ENCODE measurements at places on chromosomes 16 and 17. TPM values are rescaled to one million over a fixed set of nuclear protein-coding genes. Genes with fewer than 3 reads are reported as not detected.

DNA sequence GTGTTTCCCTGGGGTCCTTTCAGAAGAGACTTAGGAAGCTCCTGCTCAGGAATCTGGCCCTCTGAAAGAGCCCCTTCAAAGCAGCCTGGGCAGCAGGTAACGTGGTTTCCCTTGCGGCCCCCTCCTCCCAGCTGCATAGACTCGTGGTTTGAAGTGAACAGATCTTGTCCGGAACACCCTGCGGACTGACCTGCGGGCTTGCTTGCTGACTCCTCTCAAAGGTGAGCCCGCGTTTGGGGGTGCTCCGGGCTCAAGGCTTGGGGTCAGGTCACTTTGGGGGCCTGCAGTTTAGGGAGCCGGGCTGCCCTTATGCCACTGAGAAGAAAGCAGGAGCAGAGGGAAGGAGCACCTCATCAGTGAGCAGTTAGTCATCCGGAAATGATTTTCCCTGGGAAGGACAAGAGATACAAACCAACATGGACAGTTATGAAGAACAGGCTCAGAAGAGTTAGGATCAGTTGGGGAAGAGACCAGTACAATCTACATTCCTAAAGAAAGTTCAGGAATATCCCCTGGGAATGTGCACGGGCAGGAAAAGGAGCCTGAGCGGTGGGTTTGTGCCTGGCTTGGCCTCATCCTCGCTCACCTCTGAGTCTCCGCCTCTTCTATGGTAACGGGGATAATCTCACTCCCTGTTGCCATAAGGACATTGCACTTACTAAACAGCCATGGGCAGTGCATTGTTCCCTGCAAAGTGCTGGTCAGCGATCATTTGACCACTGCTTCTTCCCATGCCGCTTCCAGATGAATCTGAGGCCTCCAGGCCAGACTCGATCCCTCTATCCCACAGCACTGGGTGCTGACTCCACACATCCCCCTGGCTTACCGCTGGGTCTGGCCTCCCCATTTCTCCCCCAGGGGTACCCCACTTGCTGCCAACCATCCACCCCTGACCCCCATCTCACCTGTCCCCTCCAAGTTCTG is 10.0 kb downstream of the LDHD start:
- DNase-seq: no peak

GIT1 gene
- total RNA-seq: 12.2 TPM

DNA sequence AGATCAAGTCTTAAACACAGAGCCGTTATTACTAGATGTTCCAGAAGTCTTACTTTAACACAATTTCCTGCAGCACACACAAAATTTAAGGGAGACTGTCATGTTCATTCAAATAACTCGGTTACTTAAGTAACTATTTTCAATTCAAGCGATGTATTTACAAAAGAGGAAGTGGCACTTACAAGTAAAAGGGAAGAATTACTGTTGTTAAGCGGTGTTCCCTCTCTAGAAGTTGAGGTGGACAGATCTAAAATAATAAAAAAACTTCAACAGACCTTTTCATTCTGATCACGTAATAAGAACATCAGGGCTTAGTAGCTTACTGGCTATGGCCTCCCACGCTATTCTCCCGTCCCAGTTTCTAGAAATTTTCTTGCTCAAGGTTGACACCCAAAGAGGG is 26.2 kb upstream of the TXNDC11 start:
- no peak for DNase-seq

GDE1 gene
- 23.8 TPM for total RNA-seq

GRCh38 chr17:71505200-71505599 is 615.6 kb upstream of the SOX9 start:
- no peak for DNase-seq

DNA sequence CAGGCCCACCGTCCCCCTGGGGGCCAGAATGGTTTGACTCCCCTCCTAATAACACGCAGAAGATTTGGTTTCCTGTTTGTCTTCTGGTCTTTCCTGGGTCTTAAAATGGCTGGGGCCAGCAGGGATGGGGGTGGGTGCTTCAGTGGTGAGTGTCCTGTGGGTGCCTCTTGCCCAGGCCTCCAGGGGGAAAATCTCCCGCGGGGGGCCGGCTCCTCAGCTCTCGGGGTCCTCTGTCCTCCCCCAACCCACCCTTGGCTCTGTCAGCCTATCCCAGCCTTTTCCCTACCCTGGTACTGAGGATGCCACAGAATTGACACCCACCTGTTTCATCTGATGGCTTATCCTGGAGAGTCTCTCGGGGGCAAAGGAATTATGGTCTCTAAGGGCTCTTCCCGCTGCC is 23.8 kb upstream of the SDR42E2 start:
- DNase-seq: no peak

SDK2 gene
- total RNA-seq: 0.25 TPM

DNA sequence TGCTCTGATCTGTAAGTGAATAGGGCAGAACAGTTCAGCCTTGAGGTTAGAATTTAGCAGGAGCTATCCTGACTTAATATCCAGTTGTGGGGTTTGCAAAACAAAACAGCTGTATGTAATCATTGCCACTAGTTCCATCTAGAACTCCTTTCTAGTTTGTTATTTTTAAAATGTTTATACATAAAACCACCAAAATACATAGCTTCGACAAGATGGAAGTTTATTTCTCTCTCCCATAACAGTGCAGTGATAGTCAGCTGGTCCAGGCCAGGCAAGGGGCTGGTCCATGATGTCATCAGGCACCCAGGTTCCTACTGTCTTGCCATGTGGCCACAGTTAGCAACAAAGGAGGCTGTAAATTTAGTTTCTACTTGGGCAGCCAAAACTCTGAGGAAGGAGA is 10.5 kb upstream of the PLK1 start:
- DNase-seq: no peak

NKD1 gene
- 1.9 TPM for total RNA-seq

ZNF232 gene
- total RNA-seq: 3.3 TPM

EXOC3L1 gene
- 2.2 TPM for total RNA-seq

DNA sequence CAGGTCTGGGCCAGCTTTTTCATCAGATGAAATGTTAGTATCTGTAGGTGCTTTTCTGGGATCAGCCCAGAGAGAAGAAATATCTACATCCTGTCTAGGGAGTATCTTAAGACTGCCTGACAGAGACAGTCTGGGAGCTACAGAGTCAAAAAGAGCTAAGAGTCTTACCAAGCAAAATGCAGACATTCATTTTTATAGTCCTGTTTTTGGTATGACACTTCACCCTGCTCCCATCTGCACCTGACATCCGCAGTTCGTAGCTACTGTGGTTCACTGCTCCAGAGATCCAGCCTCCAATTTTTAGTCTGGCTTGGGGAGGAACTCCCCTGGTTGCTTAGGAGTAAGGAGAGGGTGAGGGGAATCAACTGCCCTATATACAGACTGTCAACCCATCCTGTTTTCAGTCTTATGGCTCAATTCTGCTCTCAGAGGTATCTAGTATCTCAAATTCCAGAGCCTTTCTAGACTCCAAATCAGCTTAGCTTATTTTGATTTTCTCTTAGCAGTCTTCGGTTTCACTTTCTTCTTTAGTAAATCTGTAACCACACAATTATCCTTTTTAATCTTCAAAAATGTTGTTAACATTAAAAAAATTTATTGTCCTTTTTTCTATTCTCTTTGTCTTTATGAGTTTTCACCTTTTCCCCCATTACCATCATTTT is 97.8 kb downstream of the TMEM100 start:
- no peak for DNase-seq

DNA sequence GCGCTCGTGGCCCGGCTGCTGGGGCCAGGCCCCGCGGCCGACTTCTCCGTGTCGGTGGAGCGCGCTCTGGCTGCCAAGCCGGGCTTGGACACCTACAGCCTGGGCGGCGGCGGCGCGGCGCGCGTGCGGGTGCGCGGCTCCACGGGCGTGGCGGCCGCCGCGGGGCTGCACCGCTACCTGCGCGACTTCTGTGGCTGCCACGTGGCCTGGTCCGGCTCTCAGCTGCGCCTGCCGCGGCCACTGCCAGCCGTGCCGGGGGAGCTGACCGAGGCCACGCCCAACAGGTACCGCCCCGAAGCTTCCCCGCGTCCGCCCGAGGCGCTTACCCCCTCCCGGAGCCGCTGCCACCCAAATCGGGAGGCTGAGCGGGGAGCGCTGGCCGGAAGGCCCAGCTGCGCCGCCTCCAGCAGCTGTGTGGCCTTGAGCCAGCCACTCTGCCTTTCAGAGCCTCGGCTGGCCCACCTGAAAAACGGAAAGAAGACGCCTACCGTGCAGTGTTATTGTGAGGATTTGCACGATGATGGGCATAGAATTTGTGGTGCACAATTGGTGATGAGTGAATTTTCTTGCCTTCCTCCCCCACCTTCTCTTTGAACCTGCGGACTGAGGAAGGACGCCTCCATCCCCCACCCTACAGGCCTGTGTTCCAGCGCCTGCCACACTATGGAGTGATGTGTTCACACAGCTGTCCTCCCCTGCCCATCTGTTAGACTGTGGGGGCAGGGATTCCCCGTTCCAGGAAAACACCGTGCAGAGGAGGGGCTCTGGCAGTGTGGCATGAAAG is 523 bp downstream of the NAGLU start:
- DNase-seq: peak; percentile 94

- no peak for DNase-seq
Measured at GRCh38 chr17:61997664-61998063, 67.4 kb downstream of the MED13 start.

DNA sequence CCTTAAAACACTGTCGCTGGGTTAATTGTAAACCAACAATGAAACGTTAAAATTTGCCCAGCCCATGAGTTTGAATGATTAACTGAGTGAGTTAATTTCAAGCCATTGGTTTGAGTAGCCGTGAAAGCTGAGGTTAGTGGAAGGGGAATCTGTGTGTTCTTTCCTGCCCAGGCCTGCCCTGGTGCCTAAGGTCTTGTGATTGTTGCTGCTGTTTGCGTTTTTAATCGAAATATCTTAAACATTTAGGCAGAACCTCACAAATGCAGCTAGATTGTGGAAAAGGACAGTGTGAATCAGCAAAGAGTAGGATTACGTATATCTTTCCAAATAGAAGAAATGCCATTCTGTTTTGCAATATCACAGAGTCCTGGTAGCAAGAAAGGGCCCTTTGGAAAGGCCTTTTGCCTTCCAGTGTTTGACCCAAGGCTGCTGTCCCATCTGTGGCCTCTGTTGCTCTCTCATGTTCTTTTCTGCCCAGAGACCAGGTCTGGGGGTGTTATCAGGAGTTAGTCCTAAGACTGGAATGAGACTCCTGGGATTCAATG is 113.8 kb downstream of the MSI2 start:
- no peak for DNase-seq

DNA sequence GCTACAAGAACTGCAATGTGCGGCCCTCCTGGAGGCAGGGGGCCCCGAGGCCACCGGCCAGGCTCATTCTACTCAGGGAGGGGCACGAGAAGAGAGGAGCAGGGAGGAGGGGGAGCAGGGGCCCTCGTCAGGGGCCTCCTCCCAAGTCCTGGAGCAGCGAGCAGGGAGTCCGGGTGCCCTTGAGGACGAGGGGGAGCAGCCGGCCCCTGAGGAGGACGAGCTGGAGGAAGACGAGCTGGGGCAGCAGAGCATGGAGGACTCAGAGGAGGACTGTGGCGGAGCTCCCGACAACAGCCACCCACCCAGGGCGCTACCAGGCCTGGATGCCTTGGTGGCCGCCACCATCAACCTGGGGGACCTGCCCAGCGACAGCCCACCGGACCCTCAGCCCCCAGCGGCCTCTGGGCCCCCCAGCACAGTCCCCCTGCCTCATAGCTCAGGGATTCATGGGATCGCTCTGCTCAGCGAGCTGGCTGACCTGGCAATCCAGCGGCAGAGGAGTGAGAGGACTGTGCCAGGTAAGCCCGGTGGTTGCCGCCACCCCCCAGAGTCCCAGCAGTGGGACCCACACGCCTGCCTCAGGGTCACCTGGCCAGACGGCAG is 52.2 kb downstream of the BAHCC1 start:
- DNase-seq: no peak

GRCh38 chr17:65741710-65742109 is 180.3 kb upstream of the AXIN2 start:
- no peak for DNase-seq

- no peak for DNase-seq
Measured at GRCh38 chr16:56999409-57000270, 10.3 kb downstream of the NLRC5 start.

DNA sequence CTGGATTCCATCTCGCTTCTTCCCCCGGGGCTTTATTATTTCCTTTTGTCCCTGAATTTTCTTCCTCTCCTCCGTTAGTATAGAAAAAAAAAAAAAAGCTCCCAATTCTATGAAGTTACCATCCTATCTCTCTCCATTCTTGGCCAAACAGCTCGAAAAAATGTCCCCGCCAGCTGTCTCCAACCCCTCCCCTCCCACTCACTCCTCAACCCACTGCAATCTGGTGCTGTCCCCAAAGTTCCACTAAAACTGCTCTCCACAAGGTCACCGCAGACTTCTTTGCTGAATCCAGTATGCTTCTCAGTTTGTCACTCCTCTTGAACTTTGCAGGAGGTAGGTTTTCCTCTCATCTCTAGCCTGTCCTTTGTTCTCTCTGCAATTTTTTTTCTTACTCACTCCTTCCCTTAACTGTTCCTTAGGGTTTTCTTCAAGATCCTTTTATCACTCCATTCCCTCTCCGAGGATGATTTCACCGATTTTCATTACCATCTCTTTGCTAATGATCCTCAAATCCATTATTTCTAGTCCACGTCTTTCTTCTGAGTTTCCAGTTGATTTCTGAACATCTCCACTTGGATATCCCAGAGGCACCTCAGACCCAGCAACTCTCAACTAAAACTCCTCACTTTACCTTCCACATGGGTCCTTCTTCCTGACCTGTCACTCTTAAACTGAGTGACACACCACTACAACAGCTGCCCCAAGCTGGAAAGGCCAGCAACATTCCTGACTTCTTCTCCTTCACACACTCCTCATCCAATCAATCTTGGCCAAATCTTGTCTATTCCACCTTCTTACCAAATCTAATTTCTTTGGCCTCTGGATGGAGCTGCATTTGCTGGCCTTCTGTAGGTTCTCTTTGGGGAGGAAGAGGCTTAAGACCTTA is 1.5 kb upstream of the SUMO2 start:
- no peak for DNase-seq

- DNase-seq: no peak
Measured at GRCh38 chr16:72666267-72666666, 381.7 kb downstream of the ZFHX3 start.

- no peak for DNase-seq
Measured at GRCh38 chr17:39660397-39661385, 4.5 kb upstream of the TCAP start.

DNA sequence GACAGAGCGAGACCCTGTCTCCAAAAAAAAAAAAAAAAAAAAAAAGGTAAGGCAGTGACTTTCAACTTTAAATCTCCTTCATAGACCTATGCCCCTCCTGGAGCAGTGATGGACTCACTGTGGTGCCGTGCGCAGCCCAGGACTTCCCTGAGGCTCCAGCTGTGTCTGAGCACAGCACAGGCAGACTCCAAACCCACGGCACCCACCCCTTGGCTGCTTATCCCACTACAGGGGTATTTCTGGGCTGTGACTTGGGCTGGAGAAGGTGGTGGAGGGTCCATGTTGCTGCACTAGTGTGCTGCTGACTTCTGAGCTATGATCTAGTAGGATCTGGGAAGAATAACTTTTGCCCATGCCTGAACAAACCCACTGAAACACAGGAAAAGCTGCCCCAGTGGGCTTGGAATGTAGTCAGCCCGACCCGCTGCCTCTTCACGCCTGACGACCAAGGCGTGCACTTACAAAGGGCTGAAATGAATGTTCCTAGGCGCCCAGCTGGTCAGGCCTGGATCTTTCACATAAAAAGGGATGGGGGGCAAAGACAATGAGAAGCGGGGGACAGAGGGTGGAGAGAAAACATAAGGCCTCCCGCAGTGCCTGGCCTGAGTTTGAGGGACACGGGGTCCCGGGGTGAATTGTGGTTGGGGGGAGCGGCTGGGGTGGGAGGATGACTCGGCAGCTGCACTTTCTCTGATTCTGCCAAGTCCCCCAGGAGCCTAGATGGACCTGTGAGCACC is 83.0 kb downstream of the IRF8 start:
- DNase-seq: no peak
